ENCODE measurements at places on chromosomes 4 and X.

- no peak for DNase-seq
Observed at GRCh38 chr4:8308144-8308543, 38.6 kb downstream of the HTRA3 start.

DNA sequence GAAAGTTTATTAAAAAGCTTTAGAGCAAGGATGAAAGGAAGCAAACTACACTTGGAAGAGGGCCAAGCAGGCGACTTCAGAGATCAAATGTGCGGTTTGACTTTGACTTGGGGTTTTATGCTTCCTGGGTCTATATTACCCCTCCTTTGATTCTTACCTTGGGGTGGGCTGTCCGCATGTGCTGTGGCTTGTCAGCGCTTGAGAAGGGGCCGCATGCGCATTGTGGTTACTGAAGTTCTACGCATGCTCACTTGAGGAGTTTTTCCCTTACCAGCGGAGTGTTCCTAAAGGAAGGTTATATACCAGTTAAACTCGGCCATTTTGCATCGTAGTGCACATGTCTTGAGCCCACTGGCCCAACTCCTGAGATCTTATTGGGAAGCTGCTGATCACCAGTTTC, 9.9 kb downstream of the ZNF157 start:
- no peak for DNase-seq

GRCh38 chrX:19875050-19875431, 12.4 kb downstream of the SH3KBP1 start:
- no peak for DNase-seq

- no peak for DNase-seq
Observed at GRCh38 chr4:74904509-74905065, 28.3 kb upstream of the PARM1 start.

DNA sequence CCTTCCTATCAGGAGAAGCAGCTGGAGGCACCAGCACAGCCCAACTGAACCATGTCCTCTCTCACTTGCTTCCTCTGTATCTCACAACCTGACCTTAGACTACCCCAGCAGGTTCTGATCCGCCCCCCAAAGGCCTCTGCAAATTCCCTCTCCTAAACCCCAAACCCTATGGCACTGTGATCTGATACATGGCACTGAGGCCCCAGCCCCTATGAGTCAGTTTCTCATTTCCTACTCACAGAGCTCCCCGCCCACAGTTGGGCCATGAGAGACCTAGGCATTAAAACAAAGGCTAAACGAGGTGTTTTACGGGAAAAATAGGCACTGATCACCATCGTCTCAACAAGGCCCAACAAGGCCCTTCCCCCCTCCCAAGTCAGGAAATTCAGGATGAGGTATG, 19.1 kb downstream of the SASH3 start:
- no peak for DNase-seq

- DNase-seq: no peak
Observed at GRCh38 chrX:119942173-119942819, 1.3 kb downstream of the NKAP start.

- DNase-seq: no peak
Observed at GRCh38 chrX:95626748-95627147, 1057.9 kb upstream of the DIAPH2 start.

DNA sequence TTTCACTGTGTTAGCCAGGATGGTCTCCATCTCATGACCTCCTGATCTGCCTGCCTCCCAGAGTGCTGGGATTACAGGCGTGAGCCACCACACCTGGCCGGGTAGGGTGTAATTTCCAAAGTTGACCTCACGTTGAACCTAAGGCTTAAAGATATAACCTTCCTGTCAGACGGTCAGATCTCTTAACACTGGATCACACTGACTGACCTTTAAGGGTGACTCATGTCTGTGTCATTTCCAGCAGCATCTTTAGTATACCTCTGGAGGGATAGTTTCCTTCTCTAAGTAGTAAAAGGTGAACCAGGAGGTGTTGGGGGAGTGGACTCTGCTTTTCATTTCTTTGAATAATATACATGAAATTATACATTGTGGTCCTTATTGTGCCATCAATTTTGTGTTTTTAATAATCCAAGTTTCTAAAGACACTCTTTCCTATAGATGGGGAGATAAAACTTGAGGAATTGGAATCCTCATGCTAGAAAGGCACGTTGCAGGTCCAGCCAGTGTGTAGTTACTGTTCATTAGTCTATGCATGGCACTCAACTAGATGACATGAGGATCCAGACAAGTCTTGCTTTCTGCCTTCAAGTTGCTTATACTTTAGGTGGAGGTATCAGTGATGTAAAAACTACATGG, 45.7 kb downstream of the ARHGAP10 start:
- no peak for DNase-seq

DNA sequence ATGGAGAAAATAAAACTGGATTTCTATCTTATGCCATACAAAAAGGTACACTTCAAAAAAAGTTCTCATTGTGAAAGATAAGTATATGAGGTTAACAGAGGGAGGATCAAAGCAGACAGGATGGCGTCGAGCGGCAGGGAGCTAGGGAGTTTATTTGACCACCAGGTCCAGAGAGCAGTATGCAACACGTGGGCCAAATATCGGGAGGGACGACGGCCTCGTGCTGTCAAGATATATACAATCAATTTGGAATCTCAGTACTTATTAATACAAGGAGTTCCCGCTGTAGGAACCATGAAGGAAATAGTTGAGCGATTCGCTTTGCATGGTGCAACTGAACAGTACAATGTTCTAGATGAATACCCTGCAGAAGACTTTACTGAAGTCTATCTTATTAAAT, 1069.4 kb upstream of the INTU start:
- DNase-seq: no peak

- no peak for DNase-seq
Observed at GRCh38 chr4:168629566-168629965, 132.7 kb downstream of the PALLD start.

DNA sequence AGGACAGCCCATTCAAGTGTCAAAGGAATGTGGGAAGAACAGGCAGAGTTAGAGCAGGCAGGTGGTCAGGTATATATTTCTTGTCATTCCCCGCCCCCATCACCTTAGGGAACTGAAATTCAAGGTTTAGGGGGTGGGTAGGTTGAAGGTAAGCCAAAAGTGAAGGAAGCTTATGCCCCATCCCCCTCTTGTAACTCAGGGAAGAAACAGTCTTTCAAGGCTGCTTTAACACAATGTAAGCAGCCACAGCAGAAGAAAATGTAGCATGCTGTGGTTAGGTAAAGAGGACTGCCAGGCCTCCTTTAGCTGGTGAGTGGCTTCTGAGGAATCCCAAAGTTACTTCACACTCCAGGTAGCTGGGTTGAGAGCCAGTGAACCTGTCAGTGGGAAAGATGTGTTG, 122.3 kb downstream of the RS1 start:
- DNase-seq: peak; percentile 1

- peak; percentile 45 for DNase-seq
Observed at GRCh38 chr4:17376205-17376604, 135.7 kb downstream of the QDPR start.

- no peak for DNase-seq
Observed at GRCh38 chrX:28920153-28920943, 333.1 kb downstream of the IL1RAPL1 start.

DNA sequence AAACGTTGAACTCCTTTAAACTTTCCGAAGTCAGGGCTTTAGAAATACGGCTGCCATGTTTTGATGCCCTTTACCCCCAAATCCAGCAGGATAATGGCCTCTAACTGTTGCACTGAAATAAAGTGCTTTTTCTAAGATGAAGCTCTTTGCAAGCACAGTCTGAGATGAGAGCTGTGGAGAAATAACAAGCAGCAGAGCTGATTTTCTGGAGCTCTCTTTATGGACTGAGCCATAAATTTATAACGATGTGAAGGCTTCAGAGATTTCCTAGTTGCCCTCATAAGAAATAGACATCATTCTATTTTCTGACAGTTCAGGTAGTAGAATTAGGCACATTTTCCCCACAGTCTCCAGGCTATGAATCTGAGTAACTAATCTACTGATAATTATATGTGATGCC, 567.3 kb downstream of the PDHA2 start:
- no peak for DNase-seq

DNA sequence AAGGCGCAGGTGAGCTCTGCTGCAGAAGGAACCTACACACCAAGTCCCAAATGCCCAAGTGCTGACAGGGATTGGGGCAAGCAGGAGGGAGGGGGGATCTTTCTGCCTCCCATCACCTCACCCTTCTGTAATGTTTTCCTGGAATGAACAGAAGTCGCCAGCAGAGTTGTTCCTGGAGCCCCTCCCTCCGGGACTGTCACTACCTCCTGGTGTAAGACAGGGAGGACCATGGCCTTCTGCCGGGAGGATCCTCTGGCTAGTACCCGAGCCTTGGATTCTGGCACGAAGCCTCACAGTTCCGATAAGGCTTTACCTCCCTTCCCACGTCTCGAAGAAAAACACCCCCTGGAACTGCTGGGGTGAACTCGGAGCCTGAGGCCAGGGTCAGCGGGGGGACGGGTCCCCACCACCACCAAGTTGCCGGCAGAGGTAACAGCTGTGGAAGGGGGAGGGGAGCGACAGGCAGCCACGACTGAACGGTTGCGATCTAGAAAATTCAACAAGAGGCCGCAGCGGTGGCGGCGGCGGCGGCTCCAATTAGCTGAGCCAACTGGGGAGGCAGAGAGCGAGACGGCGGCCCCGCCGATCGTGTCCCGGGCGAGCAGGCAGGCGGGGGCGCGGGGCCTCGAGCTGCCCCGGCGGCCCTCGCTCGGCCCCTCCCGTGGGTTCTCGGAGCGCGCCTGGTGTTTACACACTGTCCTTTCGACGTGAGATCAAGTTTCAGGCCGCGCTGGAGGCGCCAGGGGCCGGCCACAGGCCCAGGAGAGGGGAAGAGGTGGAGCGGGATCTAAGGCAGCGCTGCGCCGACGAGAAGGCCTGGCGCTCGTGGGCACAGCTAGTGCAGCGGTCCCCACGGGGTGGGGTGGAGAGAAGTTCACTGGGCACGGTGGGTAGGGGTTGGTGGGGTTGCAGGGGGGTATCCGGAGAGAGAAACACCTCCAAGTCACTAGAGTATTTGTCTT, 53.7 kb upstream of the BCOR start:
- DNase-seq: no peak

DNA sequence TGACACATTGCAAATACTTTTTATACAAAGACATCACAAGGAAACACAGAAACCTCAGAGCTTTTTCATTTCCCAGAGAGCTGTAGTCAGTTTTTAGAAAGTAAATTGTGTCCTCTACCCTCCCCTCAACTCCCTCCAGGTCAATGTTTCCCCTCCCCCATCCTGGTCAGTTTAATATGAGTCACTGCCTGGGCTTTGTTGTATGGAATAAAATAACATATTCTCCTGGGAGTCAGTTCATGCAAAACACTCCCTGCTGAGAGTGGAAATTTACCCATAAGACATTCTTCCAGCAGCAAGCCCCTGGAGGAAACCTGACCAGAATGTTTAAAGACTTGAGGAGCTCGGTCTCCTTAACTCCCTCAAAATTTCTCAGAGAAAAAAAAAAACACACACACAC, 270.1 kb upstream of the LDB2 start:
- DNase-seq: peak; percentile 89

- no peak for DNase-seq
Observed at GRCh38 chr4:1318488-1319213, 28.4 kb upstream of the UVSSA start.

DNA sequence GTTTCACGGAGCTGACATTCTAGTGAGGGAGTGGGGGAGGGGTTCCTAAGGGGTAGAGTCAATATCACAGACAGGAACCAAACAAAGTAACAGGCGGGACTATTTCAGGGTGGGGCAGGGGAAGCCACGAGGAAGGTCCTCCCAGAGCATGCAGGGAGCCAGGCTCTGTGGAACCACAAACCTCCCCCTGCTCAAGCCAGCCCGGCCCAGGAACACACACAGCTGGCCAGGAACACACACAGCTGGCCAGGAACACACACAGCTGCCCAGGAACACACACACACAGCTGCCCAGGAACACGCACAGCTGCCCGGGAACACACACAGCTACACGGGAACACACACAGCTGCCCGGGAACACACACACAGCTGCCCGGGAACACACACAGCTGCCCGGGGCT, 24.8 kb downstream of the EVC2 start:
- no peak for DNase-seq

GRCh38 chr4:187544461-187545053, 451.0 kb upstream of the ZFP42 start:
- no peak for DNase-seq

- DNase-seq: no peak
Observed at GRCh38 chr4:38387819-38388218, 276.2 kb upstream of the KLF3 start.

DNA sequence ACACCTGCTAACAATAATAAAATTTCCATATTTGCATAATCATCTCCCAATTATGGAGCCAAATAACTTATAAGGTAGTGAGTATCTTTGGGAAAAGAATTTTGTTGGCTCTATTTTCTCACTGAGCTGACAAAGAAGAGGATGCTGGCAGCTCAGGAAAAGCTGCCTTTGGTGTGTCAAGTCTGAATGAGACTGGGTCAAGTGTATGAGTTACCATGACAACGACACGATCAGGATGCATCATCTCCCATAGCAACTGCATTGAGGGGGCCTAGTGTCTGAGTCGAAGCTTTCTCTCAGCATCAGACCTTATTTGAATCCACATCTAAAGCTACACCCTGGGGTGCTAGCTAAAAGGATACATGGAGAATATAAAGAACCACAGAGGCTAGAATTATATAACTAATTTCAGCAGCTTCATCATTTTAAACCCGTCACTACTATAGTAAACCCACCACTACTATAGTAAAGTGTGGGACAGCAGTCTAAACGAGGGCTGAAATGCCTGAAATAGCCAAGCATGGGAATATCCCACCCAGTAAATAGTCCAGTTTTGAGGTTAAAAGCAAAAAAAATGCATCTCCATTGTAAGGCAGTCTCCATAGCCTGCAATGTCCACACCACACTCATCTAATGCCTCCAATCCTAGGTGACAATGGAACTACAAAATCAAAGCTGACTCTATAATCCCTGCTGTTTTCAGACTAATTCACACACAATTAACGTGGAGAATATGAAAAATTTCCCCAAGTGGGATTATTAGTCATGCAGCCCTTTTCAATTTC, 16.0 kb downstream of the GSPT2 start:
- no peak for DNase-seq

- peak; percentile 58 for DNase-seq
Observed at GRCh38 chr4:84814094-84814750, 152.3 kb downstream of the WDFY3 start.

GRCh38 chr4:55947254-55947882, 1.4 kb upstream of the CEP135 start:
- peak; percentile 4 for DNase-seq

GRCh38 chr4:158033416-158034120, 139.3 kb downstream of the GASK1B start:
- DNase-seq: no peak

DNA sequence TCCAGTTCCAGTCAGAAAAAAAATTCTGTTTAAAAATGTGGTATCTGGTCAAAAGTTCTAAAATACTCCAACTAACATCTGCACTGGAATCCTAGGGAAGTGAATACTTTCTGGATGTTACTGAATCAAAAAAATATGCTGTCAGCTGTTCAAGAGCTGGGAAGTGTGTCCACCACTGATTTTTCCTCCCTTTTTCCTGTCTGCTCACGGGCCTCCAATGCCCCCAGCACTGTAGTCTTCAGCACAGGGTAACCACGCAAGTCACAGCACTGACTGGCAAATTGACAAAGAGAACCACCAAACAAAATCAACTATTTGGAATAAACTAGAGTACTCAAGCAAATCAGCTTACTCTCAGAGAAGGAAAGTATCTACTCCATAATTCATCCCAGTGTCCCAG, 9.9 kb downstream of the VEGFC start:
- DNase-seq: no peak
